ENCODE measurements at places on chromosomes 5 and 9.

DNA sequence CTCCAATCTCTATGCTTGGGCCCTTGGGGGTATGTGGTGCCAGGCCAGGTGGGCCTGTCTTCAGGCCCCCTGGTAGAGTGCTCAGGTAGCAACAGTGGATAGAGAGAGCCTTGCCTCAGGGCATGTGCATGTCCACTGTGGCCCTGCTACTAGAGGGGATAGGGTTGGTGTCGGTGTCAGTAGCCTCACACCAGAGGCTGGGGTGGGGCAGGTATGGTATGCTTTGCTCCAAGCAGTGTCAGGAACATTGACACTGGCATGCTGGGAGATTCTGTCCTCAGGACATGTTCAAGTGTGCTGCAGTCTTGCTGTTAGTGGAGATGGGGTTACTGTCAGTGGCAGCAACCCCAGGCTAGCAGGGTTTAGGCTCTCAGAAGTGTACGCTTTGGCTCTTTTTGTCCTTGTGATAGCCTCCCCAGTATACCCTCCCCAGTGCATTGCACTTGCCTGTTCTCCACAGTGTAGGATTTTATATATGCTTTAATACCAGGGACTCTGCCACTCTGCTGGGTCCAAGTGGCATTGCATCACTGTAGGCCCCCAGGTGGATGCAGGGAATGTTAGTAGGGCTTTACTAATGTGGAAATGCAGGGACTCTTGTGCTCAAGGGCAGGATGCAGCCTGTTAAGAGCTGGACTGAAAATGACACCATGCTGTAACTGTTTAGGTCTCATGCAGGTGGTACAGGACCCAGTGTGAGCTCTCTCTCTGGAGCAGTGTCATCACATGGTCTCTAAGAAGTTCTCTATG, 21.6 kb downstream of the RIC1 start:
- DNase-seq: no peak

GRCh38 chr5:157799578-157799977, 56.1 kb downstream of the LSM11 start:
- DNase-seq: no peak

- no peak for DNase-seq
Measured at GRCh38 chr9:82117026-82117811, 128.6 kb downstream of the SPATA31D1 start.

DNA sequence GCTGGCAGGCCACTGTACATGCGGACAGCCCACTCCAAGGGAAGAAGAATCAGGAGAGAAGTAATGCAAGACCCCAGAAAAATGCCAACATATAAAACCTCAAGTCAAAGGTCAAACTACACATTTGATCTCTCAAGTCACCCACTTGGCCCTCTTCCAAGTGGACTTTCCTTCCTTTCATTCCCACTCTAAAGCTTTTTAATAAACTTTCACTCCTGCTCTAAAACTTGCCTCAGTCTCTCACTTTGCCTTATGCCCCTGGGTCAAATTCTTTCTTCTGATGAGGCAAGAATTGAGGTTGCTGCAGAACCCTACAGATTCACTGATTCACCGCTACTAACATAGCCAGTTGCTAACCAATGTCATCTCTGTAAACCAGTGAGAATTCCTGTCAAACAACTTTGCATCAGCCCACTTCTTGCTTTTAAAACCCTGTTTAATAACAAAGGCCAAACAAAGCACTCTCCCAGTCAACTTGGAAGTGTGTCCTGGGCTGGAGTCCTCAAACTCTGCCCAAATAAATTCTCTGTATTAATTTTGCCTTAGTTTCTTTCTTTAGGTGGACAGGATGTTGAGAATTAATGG, 6.9 kb upstream of the ATP6V1G1 start:
- no peak for DNase-seq
